ENCODE measurements at places on chromosomes 3 and 15.

GRCh38 chr15:64333986-64334929 is 21.7 kb downstream of the CSNK1G1 start:
- peak; percentile 3 for DNase-seq

- DNase-seq = no peak
These were observed 37.0 kb downstream of the GNB5 start for GRCh38 chr15:52153900-52154895.

- DNase-seq = no peak
These were observed 4.1 kb upstream of the ALDH1L1 start for GRCh38 chr3:126184465-126185000.

DNA sequence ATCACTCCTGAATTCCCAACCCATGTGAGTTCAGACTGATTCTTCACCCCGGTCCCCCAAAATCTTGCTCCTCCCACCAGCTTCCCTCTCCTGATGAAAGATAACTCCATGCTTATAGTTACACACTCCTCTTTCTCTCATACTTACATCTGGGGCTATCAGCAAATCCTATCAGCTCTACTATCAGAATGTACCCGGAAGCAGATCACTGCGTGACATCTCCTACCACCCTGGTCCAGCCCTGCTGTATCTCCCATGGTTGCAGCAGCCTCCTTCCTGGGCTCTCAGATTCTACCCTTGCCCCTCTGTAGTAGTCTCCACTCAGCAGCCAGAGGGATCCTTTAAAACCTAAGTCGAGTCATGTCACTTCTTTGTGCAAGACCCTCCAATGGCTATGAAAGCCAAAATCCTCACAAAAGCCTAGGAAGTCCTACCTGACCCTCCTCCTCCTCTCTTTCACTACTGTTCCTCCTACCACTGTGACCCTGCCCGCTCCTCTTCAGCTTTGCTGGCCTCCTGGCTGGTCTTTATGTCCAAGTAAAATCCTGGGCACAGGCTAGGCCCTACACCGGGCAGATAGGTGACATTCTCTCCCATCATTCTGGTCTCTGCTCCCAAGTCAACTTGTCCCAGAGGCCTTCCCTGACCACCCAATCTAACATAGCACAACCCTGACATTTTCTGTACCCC is 16.2 kb downstream of the XIRP1 start:
- no peak for DNase-seq

DNA sequence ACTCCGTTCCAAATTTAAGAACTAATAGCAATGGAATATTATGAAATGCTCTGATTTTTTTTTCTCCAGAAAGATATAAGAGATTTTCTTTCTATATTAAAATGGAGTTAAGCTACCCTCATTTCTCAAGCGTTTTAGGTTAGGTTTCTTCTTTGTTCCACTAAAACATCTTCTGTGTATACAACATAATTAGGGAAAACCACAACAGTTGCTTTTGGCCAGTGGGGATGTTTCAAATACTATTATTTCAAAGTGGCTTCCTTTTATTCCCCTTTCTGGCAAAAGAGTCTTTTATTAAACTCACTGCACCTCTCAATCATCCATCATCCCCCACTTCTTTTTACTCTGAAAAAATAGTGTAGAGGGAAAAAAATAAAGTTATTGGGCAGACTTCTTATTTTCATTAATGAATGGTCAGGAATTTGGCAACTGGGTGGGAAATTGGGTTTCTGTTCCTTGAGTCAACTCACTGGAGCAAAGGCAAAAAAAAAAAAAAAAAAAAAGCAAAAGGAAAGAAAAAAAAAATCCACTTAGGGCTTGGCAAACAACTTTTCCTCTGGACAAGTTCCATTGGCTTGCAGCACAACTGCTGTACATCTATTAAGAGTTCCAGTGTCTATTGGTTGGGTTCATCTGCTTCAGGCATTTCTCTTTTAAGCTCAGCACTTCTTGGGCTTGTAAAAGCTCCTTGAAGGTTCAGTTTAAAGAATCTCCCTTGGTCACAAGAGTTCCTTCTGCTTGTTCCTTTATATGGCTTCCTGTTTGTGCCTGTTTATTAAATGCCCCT is 963.4 kb downstream of the ROBO1 start:
- no peak for DNase-seq

DNA sequence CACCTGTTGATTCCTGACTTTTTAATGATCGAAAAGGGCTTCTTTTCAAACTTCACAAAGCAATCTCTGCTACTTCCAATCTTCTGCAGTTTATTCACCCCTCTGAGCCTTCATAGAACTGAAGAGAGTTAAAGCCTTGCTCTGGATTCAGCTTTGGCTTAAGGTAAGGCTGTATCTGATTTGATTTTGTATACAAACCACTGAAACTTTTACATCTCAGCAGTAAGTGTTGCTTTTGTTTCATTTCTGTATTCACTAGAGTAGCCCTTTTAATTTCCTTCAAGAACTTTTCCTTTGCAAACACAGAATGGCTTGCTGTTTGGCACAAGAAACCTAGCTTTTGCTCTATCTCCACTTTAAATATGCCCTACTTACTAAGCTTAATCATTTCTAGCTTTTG is 1193.0 kb upstream of the GBE1 start:
- DNase-seq = no peak

GRCh38 chr3:9787714-9788113 is 4.6 kb downstream of the TADA3 start:
- no peak for DNase-seq

DNA sequence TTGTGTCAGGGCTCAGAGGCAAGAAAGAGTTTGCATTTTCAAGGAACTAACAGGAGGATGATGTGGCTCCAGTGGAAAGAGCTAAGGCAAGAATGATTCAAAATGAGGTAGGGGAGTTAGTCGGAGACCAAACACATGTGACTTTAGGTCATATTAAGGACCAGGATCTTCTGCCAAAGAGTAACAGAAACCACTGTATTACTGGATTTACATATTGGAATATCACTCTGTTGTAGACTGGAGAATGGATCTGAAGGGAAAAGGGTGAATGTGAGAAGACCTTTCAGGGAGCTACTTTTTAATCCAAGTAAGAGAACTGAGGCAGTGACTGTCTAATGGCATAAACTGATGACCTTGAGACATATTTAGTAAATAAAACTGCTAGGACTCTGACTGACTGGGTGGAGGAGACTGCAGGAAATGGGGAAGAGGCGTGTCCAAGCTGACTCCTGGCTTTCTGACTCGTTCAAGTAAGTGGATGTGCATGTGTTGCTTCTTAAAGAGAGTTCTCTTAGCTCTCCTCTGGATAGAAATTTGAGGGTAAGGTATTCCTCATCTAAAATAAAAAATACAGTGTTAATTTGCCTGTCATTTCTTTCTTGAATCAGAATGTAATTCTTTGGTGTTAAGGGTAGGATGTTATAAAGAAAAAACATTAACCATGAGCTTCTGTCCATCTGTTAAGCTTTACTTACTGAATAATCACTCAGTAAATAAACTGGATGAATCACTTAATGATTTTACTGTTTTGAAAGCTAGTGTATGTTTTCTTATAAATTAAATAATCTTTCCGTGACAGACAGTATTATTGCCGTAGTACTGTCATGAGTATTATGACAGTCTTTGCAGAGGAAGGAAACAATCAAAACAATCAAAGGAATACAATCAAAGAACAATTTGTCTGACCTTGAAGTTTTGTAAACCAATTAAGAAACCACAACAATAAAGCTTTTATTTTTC is 58.3 kb upstream of the CFAP20DC start:
- no peak for DNase-seq

- DNase-seq = no peak
These were observed 30.3 kb upstream of the RNF7 start for GRCh38 chr3:141707741-141708203.

DNA sequence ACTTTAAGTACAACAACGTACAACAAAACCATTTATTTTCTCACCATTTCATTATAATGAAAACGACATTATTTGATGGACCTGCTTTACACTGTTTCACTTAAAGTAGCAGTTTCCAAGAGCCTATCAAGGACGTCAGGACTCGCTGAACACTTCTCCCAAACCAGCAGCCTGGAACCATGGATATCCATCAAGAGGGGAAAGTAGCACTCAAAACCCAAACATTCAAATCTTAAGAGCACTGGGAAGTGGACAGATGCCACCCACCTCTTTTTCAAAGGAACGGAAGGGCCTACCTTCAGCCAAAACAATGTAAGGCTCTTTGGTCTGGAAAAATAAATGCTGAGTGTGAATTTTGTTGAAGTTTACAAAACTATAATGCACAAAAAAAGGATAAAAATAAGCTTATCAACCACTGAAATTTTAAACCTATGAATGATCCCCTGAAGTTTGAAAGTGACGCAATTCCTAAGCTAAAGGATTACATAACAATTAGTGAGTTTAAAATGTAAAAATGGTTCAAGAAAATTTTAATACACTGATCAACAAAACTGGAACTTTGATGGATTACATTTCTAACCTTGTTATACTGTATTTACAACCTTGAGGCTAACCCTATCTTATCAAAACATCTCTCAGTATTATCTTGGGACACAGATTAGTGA is 4.6 kb downstream of the PIK3R4 start:
- DNase-seq = no peak

DNA sequence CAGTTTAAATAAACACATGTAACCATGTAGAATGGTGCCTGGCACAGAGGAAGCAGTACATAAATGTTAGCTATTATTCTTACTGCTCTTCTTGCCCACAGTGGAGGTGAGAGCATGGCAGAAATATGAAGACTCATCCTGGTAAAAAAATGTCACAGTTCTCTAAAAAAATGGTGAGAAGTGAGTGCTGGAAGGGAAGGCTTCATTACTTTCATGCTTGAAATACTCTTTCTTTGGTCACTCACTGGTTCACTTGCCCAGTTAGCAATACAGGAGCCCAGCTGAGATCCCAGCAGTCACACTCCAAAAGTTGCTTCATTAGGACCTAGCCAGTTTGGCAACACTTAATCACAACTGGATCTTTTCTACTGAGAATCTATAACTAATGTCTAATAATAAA is 1017.2 kb downstream of the TUSC7 start:
- no peak for DNase-seq

DNA sequence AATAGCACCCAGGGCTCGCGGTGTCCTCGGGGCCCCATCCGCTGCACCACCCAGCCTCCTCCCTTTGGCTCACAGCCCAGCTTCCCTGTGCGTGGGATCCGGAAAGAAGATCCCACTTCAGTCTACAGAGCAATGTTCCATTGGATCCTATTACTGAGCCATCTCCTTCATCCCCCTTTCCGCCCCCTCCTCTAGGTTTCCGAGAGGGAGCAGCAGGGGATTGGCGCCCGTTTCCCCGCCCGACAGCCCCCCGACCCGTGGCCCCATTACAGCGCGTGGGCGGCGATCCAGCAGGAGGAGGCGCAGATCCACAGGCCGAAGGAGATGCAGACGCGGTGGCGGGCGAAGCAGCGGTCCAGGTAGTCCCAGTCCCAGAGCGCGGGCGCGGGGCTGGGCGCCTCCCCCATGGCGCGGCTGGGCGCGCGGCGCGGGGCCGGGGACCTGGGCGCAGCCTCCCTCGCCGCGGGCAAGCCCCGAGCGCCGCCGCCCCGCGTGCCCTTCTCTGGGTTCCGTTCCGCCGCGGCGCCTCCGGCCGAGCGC is 340 bp downstream of the TMEM44 start:
- no peak for DNase-seq

DNA sequence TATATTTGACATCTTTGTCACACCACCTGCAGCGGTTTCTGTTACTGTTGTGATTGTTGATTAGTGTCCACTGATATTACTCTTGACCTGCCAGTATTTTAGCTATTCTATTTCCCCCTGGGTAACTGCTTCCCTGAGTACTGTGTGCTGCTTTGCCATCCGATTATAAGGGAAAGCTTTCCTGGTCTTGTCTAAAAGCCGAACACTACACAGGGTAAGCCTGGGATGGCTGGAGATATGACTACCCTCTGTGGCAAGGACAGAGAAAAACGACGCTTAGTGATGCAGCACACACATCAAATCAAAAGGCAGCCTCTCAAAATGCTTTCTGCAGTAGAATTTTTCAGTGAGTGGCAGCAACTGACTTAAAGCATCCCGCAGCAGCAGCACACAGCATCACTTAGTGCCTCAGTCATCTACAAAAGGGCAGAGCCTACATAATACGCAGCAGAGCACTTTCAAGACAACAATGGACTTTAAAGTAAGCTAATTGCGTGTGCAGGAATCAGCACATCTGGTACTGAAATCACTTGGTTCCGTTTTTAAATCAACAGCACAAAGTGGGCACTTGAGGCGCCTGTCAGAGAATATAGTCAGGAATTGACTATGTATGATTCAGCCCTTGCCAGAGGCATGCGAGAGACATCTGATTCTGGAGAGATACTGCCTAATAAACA is 656.3 kb upstream of the TGFBR2 start:
- DNase-seq = no peak

DNA sequence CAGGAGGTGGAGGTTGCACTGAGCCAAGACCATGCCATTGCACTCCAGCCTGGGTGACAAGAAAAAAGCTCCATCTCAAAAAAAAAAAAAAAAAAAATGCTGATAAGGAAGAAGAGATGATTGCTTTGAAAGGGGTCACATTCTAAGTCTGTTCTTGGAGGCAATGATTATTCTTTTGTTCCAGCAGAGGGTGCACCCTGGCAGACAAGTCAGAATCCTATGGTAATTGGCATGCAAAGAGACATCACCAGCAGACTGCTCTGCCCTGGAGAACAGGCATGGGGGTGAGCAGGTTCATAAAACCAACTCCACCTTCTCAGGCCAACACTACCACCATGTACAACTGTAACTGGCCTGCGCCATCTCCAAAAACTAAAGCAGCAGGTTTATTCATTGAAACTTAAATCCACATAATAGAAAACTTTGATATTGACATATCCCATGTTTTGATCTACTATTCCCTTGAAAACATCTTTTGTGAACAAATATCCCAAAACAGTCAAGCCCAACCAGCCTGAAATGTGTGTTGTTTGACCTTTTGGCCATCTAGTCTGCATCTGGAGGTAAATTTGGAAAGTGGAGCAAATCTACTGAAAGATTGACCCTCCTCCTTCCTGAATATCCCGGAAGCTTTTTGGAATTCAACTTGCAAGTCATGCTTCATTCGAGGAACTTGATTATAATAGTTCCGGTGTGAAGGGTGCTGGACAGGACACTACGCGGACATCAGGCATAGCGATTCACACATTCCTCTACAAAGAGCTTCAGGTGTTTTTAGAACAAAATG is 100.3 kb downstream of the MECOM start:
- DNase-seq = no peak

DNA sequence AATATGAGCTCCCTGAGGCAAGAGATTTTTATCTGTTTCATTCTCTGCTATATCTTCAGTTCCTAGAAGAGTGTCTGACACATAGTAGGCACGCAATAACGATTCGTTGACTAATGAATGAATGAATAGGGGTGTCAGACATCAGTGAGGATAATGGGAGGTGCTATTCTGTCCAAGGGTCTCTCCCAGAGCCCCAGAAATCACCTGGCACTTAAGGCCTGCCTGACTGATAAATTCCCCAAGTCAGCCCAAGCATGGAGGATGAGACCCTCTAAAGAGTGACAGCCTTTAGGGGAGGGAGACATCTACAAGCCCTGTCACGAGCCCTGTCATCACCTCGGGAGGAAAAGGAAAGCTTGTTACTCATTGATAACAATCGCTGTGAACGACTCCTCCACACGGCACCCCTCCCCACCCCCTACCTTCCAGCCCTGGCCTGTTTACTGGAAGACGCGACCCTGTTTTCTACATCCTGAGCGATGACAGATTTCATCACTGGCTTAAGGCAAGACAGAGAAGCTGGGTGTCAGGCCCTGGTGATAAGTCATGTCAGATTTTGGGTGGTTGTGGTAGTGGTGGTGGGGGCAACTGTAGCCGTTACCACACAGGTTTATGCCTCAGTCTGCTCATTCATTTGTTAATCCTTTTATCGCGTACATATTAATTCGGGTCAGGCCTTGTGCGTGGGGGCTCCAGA is 23.1 kb downstream of the BHLHE40 start:
- DNase-seq = no peak

All from stimulated activated CD4-positive, alpha-beta T cell treated with anti-CD3 and anti-CD28 coated beads, TNF-alpha, amount 100 ng/mL, for 1 hour (primary cell).